ENCODE measurements at places on chromosomes 5 and 9.

- no peak for DNase-seq
Measured at GRCh38 chr5:140324041-140324600, 21.2 kb upstream of the PFDN1 start.

- DNase-seq: no peak
Measured at GRCh38 chr5:78335976-78336375, 24.4 kb upstream of the SCAMP1 start.

- peak; percentile 86 for DNase-seq
Measured at GRCh38 chr9:124849801-124850200, 3.5 kb upstream of the WDR38 start.

GRCh38 chr9:106897236-106897635 is 34.3 kb downstream of the ZNF462 start:
- no peak for DNase-seq

- no peak for DNase-seq
Measured at GRCh38 chr5:181181650-181182565, 23.1 kb downstream of the TRIM7 start.

DNA sequence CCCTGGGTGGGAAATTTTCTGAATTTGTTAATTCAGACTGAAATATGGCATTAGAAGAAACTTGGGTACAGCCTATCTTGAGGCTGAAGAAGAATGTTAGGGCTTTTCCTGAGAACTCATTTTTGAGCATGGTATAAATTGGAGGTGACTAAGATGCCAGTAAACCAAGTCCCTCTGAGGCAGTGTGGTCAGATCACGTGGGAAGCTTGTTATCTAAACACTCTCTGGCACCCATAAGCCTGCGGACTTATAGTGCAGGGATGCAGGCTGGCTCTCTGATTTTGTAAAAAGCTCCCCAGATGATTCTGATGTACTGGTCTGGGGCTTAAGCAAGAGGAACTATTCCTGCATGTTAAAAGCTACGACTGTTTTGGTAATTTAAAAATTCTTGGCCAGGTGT is 34.3 kb downstream of the MTMR12 start:
- peak; percentile 49 for DNase-seq

DNA sequence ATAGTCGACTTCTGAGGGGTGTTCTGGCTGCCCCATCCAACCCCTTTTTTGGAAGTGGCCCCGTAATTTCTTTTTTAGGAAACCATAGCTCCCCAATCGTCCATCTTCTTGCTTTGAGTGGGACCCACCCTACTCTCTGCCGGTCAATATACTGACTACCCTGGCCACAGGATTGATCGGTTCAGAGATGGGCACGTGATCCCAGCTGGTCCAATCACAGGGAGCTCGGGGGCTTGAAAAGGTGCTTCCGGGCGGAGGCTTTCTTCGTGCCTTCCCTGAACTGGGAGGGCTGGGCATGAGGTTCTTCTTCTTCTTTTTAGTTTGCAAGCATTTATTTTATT is 78.7 kb upstream of the SH3PXD2B start:
- DNase-seq: no peak

DNA sequence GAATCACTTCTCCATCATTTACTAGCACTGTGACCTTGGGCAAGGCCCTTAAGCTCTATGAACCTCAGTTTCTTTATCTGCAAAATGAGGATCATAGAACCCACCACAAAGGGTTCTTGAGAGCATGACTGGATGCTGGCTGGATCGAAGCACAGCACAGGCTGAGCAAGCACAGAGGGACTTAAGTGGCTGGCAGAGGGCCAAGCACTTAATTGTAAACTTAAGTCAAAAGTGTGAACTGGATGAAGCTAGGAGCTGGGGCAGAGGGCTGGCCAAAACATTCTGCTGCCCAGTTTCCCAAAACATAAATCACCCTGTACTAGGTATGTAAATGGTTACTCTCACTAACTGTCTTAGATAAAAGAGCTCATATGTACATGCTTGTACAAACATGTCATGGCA is 112.3 kb upstream of the WWC1 start:
- DNase-seq: no peak

GRCh38 chr5:108523360-108523759 is 141.5 kb upstream of the FBXL17 start:
- DNase-seq: no peak

- no peak for DNase-seq
Measured at GRCh38 chr5:9316733-9317132, 229.1 kb downstream of the SEMA5A start.

DNA sequence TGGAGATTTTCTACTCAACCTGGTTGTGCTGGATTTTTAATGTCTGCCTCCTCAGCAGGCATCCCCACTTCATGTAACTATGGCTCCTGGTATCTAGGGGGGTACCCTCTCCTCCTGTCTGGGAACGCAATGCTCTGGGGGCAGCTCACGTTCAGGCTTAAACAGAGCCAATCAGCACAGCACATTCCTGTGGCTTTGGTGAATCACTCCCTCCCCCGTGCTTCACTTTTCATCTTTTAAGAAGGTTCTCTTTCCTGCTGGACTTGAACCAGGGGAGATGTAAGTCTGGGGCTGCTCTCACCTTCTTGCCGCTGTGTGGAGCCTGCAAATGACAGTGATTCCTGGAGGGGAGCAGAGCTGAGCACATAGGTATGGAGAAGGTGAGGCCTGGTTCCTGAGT is 101.2 kb downstream of the MSX2 start:
- no peak for DNase-seq

DNA sequence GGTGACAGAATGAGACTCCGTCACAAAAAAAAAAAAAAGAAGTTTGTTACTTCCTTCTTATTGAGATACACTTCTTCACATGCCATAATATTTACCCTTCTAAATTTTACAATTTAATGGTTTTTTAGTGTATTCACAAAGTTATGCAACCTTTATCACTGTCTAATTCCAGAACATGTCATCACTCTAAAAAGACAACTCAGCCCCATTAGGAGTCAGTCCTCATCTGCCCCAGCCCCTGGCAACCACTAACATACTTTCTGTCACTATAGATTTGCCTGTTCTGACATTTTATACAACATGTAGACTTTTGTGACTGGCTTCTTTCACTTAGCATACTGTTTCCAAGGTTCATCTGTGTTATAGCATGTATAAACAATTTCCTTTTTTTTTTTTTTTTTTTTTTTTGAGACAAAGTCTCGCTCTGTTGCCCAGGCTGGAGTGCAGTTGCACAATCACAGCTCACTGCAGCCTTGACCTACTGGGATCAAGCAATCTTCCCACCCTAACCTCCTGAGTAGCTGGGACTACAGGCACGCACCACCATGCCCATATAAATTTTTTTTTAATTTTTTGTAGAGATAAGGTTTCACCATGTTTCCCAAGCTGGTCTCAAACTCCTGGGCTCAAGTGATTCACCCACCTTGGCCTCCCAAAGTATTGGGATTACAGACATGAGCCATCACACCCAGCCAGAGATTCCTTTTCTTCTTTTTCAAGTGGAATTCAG is 18.0 kb downstream of the AQP3 start:
- DNase-seq: no peak

DNA sequence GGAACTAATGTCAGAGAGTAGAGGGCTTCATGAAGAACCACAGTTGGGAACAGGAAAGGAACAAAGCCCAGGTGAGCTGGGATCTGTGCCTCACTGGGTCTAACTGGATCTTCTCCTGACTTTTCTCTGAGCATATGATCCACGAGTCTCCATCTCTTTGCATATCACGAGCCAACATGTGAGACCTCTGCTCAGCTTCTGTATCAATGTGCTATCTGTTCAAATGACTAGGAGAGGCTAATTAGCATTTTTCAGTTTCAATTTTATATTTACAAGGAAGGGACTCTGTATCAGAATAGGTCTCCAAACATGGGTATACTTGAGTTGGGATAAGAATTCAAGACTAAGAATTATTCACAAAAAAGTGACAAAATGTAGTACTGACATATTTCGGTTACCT is 73.8 kb upstream of the SGCD start:
- DNase-seq: no peak

GRCh38 chr5:116265471-116265870 is 180.6 kb downstream of the COMMD10 start:
- no peak for DNase-seq

- DNase-seq: no peak
Measured at GRCh38 chr9:114343471-114344187, 14.0 kb downstream of the ORM2 start.

DNA sequence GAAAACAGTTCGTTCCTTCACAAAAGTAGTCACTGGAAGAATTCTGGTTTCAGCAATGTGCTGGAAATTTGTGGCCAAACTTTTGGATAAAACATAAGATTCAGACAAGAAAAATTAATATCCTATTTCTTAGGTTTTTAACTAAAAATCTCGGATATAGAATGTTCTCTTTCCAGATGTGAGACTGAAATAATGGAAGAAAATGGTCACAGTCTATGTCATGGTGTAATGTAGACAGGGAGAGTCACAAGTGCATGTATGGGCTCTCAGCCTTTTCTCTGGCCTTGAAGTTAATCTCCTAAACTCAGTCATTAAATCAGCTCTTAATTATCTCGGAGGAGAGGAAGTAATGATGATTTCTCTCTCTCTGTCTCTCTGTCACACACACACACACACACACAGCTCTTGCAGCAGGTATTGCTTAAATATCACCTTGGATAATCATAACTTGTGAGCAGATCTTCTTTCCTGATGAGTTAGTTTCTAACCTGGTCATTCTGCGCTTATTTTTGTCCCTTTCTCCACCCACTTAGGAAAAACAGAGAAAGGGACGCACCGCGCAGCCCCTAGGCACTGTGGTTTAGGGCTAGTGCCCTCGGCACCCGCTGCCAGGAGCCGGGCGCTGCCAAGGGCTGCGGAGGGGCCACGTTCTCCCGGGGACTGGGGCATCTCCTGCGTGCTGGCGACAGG is 672 bp upstream of the ITGA2 start:
- no peak for DNase-seq

- no peak for DNase-seq
Measured at GRCh38 chr9:122135529-122135859, 24.1 kb downstream of the NDUFA8 start.

GRCh38 chr5:13878357-13878756 is 66.1 kb downstream of the DNAH5 start:
- DNase-seq: no peak

DNA sequence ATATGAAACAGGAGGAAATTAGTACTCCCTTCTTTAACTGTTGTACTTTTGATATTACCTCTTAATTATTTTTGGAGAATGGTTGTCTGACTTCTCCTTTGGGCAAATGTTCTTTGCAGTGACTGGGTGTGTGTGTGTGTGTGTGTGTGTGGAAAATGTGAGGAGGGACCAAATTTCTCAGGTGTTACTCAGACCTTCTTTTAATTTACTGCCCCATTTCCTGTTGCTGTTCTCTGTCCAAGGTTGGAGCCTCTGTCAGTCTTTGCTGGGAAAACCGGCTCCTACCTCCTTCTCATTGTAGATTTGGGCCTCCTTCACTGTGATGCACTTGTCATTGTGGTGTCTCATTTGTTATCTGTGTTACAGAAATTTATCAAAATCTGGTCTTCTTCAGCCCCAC is 68.4 kb downstream of the PBX3 start:
- no peak for DNase-seq

- no peak for DNase-seq
Measured at GRCh38 chr5:100574716-100575115, 39.5 kb downstream of the FAM174A start.

- no peak for DNase-seq
Measured at GRCh38 chr5:172564188-172564587, 76.9 kb upstream of the NEURL1B start.

- no peak for DNase-seq
Measured at GRCh38 chr9:69237702-69238295, 63.7 kb downstream of the TJP2 start.

All from skeletal muscle cell (primary cell).